Activated naive CD4-positive, alpha-beta T cell (primary cell): ENCODE measurements at places on chromosomes 2 and 18.

DNA sequence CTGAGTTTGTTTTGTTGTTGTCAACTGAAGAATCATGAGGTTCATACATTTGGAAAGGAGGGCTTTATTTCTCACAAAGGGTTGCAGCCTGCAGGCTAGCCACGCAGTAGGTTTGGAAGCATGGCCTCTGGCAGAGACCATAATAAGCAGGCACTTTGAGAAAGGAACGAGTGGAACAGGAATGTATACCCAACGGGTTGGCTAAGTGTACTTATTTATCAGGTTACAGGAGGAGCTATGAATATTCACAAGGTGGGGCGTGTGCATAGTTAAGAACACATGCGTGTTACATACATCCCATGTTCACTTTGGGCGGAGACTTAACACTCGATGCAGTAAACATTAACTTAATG lies 30.1 kb upstream of the SH3RF3 start:
- DNase-seq, result no peak

- DNase-seq, result no peak
Observed at GRCh38 chr2:52342458-52342857, 1310.5 kb upstream of the NRXN1 start.

DNA sequence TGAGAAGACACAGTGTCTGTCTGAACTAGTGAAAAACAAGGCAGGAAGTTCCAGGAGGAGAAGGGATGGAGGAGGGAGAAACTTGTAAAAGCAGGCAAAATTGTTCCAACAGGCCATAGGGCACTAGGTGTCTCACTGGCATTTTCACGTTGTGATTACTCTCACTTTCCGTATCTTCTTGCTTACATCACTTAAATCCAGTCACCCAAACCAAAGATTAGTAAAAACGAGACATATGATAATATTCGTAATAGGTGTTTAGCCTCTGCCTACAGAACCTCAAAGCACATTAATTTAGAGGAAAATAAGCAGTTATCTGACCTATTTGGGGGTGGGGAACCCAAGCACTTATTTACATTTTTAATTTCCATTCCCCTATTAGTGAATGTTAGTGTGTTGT lies 78.3 kb downstream of the POU3F3 start:
- DNase-seq, result no peak

DNA sequence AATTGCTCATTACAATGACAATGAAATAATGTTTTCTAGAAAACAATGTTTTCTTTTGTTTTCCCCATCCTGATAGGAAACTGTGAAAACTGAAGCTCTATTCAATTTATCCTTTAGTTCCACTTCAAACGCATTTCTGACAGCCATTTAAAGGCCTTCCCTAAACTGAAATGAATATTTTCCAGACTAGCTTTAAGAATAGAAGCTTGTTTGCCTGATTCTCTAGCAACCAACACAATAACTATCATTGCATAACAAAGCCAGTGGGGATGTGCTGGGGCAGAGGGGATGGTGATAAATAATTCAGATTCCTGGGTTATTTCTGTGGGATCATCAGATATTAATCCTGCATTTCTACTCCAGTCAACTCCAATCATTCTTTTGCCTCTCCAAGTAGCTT lies 427.1 kb downstream of the RND3 start:
- DNase-seq, result no peak

GRCh38 chr2:125644257-125644656 lies 1011.7 kb upstream of the GYPC start:
- DNase-seq, result no peak

DNA sequence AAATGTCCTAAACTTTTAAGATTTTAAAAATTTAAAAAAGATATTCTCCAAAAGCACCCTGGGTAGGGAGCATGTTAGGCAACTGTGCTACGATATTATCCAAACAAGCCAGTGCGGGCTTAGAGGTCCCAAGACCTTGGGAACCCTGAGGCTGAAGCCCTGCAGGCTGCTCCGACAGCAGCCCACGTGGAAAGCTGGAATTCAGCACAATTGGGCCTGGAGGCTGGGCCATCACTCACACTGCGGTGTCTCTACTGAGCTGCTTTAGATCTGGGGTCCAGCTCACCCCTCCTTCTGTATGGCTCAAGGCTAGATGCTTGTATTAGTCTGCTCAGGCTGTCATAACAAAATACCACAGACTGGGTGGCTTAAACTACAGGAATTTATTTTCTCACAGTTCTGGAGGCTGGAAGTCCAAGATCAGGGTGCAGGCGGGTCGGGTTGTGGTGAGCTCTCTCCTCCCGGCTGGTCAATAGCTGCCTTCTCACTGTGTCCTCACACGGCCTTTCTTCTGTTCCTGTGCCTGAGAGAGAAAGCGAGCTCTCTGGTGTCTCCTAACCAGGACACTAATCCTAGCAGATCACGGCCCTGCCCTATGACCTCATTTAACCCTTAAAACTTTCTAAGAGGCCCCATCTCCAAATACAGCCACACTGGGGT lies 42.5 kb downstream of the DPYSL5 start:
- no peak for DNase-seq

GRCh38 chr2:102063941-102064678 lies 72.3 kb downstream of the IL1R2 start:
- no peak for DNase-seq

- DNase-seq, result no peak
Observed at GRCh38 chr2:238279324-238279682, 9.1 kb downstream of the PER2 start.

DNA sequence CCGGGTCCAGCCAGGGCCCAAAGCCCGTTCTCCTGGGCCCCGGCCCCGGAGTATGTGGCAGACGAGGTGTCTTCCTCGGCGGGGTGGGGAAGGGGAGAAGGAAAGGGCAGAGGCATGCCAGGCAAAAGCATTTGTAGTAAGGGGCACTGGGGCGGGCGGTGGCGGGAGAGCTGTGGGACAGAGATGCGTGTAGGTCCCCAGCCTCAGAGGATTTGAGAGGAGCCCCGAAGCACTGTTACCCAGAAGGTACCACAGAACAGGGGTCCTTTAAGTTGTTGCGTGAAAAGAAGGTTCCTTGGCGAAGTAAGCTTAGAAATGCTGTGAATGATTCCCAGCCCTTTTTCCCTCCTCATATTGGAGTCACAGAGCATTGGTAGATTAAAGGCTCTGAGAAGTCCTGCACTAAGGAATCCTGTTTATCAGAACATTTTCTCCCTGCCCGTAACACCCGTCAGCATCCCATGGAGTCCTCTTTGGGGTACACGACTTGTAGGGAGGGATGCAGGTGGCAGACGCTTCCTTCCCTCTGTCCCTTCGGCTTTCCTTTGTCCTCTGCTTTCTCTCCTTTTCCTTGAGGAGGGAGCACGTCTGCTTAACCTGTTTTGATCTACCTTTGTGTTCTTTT lies 12.5 kb downstream of the GAREM2 start:
- no peak for DNase-seq

- no peak for DNase-seq
Observed at GRCh38 chr2:232525791-232526371, at the start of gene CHRND. Gene CHRND (plus strand): TSS chr2:232526160. CDS start chr2:232526216, 56 bp downstream.

- DNase-seq, result no peak
Observed at GRCh38 chr2:126978333-126978732, 79.6 kb downstream of the TEX51 start.

- no peak for DNase-seq
Observed at GRCh38 chr2:142037066-142037465, 93.8 kb downstream of the LRP1B start.
